CMK (cell line): ENCODE measurements at places on chromosomes 7 and 10.

DNA sequence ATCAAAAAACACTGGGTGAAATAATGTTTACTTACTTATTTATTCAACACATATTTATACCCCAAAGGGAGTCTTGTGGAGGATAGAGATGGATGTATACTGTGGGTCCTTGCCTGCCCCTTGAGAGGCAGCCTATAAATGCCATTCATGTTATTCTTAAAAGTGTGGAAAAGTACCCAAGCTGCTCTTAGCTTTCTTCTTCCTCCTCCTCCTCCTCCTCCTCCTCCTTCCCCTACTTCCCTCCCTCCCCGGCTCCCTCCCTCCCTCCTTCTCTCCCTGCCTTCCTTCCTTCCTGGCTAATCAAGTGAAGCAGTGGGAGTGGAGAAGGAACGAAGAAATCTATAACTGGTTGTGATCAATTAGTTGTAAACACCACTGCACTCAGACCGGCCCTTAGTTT lies 21.2 kb upstream of the IGF2BP3 start:
- DNase-seq: no peak

- no peak for DNase-seq
Measured at GRCh38 chr10:6491841-6492609, 88.1 kb downstream of the PRKCQ start.

DNA sequence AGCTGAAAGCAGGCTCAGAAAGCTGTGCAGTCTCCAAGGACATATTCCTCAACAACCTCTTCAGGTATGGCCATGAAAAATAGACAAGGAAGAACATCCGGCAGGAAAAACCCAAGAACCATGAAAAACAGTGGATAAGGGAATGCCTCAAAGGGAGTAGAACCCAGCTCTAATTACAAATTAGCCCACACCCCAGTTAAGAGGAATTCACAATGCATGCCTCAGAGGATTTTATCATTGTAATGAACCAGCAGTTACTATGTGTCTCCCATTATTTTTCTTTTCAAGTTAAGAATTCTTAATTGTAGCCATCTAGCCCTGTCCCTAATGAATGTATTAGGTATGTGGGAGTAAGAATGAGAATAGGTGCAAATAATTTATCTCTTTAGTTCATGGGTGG lies 19.7 kb upstream of the TNKS2 start:
- no peak for DNase-seq

GRCh38 chr10:56068040-56068439 lies 293.0 kb downstream of the ZWINT start:
- no peak for DNase-seq

DNA sequence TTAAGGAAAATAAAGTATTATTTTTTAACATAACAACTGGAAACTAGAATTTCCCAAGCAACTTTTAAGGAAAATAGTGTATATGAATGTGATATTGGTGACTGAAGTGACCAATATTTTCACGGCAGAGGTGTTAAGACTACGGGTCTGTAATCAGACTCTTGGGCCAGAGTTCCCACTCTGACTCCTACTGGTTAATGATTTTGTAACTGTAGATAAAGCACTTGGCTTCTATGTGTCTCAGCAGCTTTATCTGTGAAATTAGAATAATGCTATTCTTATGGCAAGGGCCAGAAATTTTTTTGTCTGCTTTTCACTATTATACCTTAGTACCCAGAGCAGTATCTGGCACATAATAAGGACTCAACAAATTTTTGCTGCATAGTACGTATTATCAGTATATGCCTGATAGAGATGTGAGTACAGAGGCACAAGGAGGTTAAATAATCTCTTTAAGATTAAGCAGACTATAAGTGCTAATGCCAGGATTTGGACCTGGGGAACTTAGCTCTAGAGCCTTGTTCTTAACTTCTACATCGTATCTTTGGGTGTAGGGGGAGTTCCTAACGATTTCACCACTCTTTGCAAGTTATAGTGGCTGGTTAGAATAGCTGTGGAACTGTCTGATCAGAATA lies 186.1 kb upstream of the SLC26A5 start:
- DNase-seq: no peak

GRCh38 chr7:1974290-1975101 lies 258.2 kb downstream of the MAD1L1 start:
- DNase-seq: no peak
